MM.1S (cell line): ENCODE measurements at places on chromosomes 7 and 10.

DNA sequence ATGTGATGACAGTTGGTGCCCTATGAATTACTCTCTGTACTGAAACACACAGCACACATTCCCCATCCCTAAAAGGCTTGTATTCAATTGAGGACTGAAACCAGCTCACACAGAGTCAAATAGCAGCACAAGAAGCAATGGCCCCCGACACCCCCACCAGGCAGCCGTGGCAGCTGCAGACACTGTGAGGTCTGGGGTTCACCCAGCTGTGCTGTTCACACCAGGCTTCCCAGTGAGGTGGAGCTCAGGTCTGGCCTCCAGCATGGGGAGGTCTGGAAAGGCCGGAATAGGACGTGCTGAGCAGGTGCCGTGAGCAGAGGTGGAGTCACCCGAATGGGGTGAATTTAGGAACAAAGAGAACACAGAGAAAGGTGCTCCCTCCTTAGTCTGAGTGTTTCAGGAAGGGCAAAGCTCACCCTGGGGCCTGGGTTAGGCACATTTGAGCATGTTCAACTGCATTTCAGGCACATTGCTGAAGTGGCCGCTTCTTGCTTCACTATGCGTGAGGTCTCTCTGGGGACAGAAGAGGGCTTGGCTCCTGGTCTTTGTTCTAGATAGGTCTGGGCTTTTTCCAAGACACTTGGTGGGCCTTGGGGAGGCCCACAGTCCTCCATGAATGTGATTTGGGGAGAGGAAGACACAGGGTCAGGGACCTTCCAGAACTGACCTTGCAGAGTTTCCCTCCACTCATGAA, 41.1 kb downstream of the C10orf120 start:
- no peaks in the 10 kb centered on the region for H3K36me3 ChIP-seq
- H3K4me3 ChIP-seq, result no peak overlapping the region
- no peak overlapping the region for H3K27ac ChIP-seq
- no peak for DNase-seq
- H3K27me3 ChIP-seq, result no peaks in the 10 kb centered on the region
- no peaks in the 10 kb centered on the region for H3K4me1 ChIP-seq

GRCh38 chr10:119245272-119245671, 37.9 kb downstream of the GRK5 start:
- DNase-seq, result no peak
- no peak overlapping the region for H3K4me3 ChIP-seq
- no peaks in the 10 kb centered on the region for H3K27me3 ChIP-seq
- H3K27ac ChIP-seq, result no peak overlapping the region
- no peaks in the 10 kb centered on the region for H3K4me1 ChIP-seq

GRCh38 chr10:32065856-32066255, 9.6 kb upstream of the KIF5B start:
- no peak overlapping the region for H3K27ac ChIP-seq
- H3K36me3 ChIP-seq, result no peaks in the 10 kb centered on the region
- H3K27me3 ChIP-seq, result no peaks in the 10 kb centered on the region
- no peaks in the 10 kb centered on the region for H3K4me1 ChIP-seq
- no peak for DNase-seq

GRCh38 chr10:78255796-78256638, 222.4 kb downstream of the RPS24 start:
- H3K36me3 ChIP-seq, result no peaks in the 10 kb centered on the region
- H3K4me3 ChIP-seq, result no peak overlapping the region
- no peak overlapping the region for H3K27ac ChIP-seq
- H3K27me3 ChIP-seq, result no peaks in the 10 kb centered on the region

DNA sequence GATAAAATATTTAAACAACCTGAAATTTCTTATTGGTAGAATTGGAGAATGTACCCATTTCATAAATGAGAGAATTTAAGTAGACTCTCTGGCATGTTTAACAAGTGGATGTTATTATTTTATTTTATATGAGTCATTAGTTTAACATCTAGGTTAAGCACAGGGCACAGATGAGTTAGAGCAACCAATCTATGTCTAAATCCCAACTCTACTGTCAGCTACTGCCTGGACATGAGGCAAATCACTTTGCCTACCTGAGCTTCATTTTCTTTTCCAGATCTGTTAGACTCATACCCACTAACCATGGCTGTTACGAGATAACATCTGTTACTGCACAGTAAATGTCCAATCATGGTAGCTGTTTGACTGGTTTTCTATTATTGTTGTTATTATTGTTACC, 251.1 kb downstream of the INHBA start:
- no peaks in the 10 kb centered on the region for H3K4me1 ChIP-seq
- H3K27ac ChIP-seq, result no peak overlapping the region
- no peak overlapping the region for H3K4me3 ChIP-seq
